ENCODE measurements at places on chromosomes 1 and 21. TPM values are rescaled to one million over a fixed set of nuclear protein-coding genes. Genes with fewer than 3 reads are reported as not detected.

GRCh38 chr1:1071486-1072298 is 2.4 kb downstream of the RNF223 start:
- DNase-seq, result no peak

DNA sequence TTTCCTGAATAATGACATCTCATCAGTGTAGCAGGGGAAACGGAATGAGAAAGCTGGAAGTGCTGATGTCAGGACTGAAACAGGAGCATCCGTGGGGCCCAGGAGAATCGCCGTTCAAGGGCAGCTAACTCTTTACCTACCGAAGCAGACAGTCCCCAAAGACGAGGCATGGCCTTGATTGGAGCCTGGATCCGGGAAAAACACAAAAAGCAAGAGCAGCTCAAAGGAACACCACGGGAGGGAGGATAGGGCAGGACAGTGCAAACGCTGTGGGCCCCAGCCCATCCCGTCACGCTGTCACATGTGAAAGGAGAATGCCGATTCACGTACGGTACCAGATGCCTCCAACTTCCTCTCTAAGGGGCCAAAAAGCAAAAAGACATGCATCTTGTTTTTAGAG is 34.9 kb downstream of the WNT9A start:
- DNase-seq, result no peak

Gene BCL2L15
- 0.08 TPM for total RNA-seq

Gene OR2L5
- total RNA-seq, result not detected

GRCh38 chr1:216750031-216750627 is 26.9 kb upstream of the ESRRG start:
- no peak for DNase-seq

Gene ADAMTS5
- 6.1 TPM for total RNA-seq

DNA sequence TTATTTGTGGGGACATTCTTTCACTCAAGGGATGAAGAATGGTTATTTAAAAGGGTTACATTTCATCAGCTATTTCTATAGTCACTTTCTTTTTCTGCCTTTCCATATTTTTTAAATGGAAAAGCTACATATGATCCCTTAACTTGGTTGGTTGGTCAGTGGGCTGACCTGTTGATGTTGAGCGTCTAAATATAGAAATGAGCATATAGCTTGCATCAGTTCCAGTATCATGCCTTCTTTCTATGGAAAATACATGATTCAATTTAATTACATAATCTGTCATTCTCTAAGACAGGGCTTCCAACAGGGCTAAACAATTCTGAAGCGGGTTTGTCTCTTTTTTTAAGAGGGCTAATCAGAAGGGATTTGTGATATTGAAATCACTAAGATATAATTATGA is 40.6 kb downstream of the TYW3 start:
- DNase-seq, result no peak

Gene ZNF695
- total RNA-seq, result 0.08 TPM

DNA sequence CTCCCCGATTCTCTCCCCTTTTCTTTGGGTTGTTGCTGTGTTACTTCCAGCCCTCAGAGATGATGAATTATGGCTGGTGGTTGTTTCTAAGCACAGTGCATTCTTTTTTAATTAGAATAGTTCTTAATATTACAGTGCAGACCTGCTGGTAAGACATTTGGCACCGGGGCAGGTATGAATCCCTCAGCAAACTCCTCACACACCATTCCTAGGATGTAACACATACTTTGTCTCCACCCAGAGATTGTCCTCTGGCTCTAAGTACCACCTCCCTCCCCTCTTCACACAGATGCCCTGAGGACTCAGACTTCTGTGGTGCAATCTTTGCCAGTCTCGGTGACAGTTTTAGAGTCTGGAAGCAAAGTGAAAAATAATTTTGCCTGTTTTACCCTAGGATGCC is 143.1 kb downstream of the HLX start:
- no peak for DNase-seq

GRCh38 chr1:168572633-168573032 is 3.8 kb upstream of the XCL1 start:
- DNase-seq, result no peak

- DNase-seq, result no peak
Observed at GRCh38 chr21:46394595-46395104, 64.0 kb upstream of the DIP2A start.

DNA sequence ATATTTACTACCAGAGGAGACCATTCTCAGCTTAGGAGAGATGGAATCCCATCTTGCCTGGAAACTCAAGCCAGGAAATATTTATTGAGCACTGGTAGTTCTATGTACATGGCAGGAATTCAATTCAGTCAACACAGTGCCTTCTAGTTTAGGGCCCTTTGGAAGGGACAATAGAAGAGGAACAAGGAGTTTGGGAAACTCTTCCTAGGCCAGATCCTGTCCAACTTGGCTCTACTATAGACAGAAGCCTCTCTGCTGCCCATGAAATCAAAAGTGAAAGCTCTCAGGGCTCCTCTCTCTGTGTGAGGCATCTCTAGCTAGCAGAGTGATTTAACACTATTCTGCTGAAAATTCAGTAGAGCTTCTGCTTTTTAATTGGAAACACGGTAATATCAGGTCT is 244.6 kb upstream of the MAP1LC3C start:
- no peak for DNase-seq

GRCh38 chr1:43241413-43241836 is 28.4 kb upstream of the TMEM125 start:
- peak; percentile 56 for DNase-seq

- DNase-seq, result no peak
Observed at GRCh38 chr21:33897739-33898138, 17.9 kb downstream of the ATP5PO start.

Gene NR1I3
- not detected for total RNA-seq

Gene EFNA1
- total RNA-seq, result 24.8 TPM

Gene PLA2G2C
- not detected for total RNA-seq

Gene ZNF683
- not detected for total RNA-seq

GRCh38 chr1:905811-906599 is 17.7 kb upstream of the SAMD11 start:
- peak; percentile 62 for DNase-seq

DNA sequence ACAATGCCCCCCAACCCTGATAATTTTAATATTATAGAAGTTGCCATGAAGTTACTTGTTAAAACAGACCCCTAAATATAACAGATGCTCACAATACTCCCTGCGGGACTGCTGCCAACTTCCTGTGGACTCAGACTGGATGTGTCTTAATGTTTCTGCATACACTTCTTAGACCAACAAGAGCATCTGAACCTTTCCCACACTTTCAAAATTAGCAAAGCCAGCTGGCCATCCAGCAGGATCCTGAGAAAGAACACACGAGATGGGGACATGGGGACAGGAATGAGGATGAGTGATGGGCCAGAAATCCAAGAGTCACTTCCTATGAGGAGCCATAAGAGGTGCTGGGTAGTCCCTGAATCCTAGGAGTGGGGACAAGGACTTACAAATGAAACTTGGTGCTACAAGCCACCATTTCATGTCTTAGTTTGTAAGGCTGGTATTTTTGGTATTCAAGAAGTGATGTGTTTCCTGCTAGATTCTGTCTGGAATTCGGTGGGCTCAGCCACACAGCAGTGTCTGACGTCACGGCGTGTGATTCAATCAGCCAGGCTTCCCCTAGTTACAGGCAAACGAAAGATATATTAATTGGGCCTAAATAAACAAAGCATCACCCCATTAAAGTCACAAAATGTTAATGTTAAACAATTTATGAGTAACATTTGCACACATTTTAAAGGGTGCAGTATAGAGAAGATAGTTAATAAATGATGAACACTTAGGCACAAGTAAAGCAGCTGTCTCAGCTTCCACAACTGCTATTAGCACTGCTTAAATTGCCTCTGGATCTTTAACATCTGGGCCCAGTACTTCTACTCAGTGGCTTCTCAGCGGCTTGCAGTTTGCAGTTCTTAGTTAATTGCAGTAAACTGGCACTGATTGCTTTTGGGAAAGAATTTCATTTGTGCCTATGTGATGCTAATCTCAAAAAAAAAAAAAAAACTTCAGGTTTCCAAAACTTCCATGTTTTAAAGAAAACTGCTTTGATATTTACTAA is 41.2 kb upstream of the RGS8 start:
- DNase-seq, result no peak

- no peak for DNase-seq
Observed at GRCh38 chr1:201933840-201934430, 12.4 kb downstream of the LMOD1 start.

Gene TSSK3
- 0.63 TPM for total RNA-seq

GRCh38 chr1:221696027-221696426 is 45.9 kb downstream of the DUSP10 start:
- no peak for DNase-seq

Data from right atrium auricular region (tissue), 2 donors.